ENCODE measurements at places on chromosomes 5 and 9. TPM values are rescaled to one million over a fixed set of nuclear protein-coding genes. Genes with fewer than 3 reads are reported as not detected.

- no peak for DNase-seq
Measured at GRCh38 chr9:132169672-132170392, 8.0 kb downstream of the NTNG2 start.

- DNase-seq = no peak
Measured at GRCh38 chr5:953535-954449, 54.8 kb upstream of the NKD2 start.

The SPINK13 gene
- total RNA-seq = not detected

GRCh38 chr9:99103054-99103895, 1.6 kb upstream of the TGFBR1 start:
- no peak for DNase-seq

GRCh38 chr9:82467436-82467835, 478.9 kb downstream of the SPATA31D1 start:
- no peak for DNase-seq

- no peak for DNase-seq
Measured at GRCh38 chr5:96610747-96611146, 51.4 kb upstream of the CAST start.

GRCh38 chr5:60210810-60211209, 317.3 kb upstream of the PDE4D start:
- DNase-seq = no peak

The SLC34A3 gene
- total RNA-seq = not detected

The MARCOL gene
- total RNA-seq = not detected

GRCh38 chr5:155700333-155700732, 626.6 kb upstream of the SGCD start:
- DNase-seq = no peak

DNA sequence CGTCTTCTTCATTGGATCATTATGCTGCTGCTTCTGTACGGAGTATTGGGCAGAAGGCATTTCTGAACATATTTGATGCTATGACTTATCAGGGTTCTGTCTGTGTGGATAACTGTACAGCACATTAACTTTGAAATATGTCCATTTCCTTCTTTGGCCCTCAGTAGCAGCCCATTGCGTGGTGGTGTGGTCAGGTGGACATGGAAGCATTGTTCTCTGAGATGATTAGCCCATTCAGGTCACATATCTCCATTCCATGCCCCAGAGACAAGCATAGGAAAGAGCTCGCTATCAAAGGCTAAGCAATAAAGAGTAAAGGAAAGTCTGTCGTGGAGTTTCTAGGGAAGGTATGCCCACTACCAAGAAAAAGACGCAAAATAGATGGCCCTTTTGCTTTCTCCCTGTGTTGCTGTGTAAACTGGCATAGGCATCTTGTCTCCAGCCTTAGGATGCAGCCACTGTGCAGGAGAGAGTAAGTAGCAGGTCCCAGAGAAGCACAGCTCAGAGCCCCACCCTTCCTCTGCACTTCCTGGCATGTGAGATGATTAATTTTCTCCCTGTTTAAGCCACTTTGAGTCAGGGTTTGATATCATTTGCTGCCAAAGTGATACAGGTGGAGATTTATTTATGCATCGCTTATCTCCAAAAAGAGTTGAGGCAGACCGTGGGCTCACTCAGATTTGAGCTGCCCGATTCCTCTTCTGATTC, 221.9 kb downstream of the PDZD2 start:
- no peak for DNase-seq

GRCh38 chr9:12614488-12614887, 78.7 kb upstream of the TYRP1 start:
- DNase-seq = no peak

DNA sequence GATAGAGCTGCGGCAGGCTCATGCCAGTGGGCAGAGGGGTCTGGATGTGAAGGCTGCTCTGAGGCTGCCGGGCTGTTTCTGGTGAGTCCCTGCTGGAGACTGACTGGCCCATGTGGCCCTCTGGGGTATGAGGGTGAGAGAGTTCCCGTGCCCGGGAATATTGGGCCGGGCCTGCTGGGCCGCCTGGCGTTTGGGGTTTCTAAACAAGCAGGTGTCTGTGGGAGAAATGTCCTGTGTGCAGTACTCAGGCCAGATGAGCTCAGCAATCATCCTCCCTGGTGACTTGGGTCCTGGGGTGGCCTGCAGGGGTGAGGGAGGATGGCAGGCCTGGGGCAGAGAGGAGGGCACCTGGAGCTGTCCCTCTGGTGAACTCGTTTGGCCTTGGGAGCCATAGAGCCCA, 74.9 kb downstream of the MACROH2A1 start:
- no peak for DNase-seq

DNA sequence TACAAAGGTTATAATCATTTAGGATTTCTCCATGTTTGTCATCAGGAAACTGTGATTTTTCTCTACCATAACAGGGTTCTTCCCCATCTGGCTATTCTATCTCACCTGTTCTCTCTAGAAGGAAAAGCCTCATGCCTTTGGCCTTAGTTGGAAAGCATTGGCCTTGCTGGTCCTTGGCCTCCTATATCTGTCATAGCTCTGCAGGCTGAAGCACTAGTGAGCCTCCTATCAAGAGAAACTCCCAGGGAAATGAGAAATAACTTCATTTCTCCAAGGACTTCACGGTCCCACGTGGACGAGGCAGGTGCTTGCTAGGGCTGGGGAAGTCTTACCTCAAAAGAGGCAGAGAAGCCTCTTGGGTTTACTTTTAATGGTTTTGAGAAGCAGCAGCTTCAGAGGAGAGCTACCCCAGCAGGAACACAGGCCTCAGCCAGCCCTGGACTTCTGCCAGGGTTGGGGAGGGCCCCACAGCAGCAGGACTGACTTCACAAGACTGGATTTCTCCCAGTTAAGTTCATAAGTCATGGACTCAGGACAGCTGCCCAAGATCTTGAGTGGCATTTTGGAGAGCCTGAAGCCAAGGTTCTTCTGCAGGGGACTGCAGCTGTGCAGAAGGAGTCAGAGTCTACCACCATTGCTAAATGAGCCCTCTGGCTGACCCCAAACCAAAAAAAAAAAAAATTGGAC, 15.8 kb upstream of the PSAT1 start:
- DNase-seq = no peak

DNA sequence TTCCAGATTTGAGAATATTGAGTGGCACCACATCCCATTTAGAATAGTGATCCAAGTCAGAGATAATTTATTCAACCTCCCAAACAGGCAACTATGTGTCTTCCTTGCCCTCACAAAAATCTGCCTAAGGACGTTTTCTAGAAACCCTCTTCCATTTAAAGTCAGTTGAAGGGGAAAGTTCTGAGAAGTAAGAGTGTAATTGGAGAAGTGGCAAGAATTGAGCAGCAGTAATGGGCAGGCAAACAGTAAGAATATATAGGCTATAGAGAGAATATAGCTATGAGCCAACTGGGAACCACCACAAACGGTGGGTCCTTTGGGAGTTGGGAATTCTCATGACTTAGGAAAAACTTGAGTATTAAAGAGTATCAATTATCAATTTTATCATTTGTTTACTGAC, 31.1 kb upstream of the CETN3 start:
- no peak for DNase-seq

GRCh38 chr5:56269216-56269927, 36.2 kb upstream of the ANKRD55 start:
- DNase-seq = no peak

Data from Panc1 (cell line).